CD4-positive, alpha-beta T cell treated with Interleukin-6 at 100 ng/mL for 8 hours (primary cell): ENCODE measurements at places on chromosomes 11 and 22.

DNA sequence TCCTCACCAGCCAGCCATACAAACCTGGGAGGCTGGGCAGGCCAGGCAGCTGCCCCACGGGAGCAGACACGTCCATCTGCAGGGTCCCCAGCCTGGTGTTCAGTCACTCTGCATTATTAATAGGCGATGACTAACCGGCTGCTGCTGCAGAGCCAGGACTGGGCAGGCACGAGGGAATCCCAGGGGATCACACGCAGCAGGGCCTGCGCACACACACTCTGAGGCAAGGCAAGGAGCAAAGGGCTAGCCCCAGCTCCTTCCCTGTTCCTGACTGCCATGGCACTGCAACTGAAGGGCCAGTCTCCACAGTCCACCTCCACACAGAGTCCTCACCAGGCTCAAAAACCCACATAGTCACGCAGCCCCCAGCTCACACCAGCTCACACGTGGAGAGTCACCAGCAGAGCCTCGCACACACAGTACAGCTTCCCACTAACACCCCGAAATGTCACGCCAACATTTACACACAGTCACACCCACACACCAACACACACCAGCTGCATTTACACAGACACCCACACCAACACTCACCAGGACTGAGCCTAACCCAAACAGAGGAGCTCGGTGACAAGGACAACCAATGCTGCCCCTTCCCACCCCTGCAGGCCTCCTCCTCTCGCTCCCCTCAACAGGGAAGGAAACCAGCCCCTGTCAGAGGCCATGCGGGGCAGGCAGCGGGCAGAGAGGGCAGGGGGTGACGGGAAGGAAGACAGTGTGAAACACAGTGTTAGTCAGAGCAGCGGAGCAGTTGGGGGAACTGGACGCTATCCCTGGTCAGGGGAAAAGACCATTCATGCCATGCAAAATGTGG lies 47.3 kb downstream of the NRXN2 start:
- DNase-seq, result no peak

DNA sequence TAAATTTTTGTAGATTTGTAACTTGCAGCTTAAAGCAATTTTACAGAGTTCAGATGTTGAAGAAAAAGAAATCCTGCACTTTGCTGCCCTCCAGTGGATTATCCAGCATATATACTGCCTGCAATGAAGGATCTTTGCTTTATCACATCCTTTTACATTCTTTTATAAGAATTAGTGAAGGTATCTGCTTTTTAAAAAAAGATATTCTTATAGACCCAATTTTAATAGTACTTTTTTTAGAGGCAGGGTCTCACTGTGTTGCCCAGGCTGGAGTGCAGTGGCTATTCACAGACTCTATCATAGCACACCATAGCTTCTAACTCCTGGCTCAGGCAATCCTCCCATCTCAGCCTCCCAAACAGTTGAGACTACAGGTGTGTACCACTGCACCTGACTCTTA lies 60.7 kb downstream of the TTC17 start:
- DNase-seq, result peak; percentile 1

DNA sequence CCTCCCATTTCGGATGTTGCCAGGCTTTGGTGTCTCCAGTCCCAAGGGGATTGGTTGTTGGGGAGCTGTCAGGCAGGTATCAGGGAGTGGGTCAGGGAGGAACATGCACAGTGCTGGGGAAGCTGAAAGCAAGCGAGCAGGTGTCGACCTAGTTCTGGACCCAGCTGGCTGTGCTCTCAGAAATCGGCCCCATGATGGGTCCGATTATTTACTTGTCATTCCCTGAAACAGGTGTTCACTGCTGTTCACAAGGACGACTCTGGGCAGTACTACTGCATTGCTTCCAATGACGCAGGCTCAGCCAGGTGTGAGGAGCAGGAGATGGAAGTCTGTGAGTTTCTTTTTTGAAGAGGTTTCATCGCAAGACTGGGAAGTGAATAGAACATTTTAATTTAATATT lies 76.8 kb downstream of the JAM3 start:
- no peak for DNase-seq

- DNase-seq, result no peak
These were observed 4.2 kb downstream of the UNC93B1 start for GRCh38 chr11:67999704-68000103.

DNA sequence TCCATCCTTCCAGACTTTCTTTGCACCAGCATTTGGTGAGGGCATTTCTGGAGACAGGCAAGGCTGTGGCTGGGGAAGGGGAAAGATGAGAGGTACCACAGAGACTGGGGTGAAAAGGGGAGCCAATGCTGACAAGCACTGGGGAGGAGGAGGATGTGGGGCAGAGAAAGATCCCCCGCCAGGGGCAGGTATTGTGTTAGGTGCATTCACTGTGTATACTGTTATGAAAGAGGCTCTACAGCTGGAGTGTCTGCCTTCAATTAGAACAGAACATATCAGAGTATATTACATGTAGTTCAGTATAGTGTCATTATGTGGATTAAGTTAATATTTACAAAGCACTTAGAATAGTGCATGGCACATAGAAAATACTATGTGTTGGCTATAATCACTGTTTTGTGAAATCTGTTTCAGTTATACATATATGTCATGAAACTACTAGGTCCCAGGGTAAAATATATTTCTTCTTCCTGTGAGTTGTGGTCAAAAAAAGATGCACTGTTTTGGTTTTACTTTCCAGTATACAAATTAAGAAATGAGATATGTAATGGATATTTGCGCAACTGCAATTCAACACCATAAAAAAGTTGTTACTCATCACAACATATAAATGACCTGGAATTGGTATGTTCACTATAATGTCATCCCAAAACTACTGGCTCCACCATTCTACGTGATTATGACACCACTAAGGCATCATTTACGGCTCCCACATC lies 8.4 kb downstream of the MSANTD2 start:
- no peak for DNase-seq

GRCh38 chr22:42356533-42356932 lies 75.7 kb downstream of the NFAM1 start:
- no peak for DNase-seq

DNA sequence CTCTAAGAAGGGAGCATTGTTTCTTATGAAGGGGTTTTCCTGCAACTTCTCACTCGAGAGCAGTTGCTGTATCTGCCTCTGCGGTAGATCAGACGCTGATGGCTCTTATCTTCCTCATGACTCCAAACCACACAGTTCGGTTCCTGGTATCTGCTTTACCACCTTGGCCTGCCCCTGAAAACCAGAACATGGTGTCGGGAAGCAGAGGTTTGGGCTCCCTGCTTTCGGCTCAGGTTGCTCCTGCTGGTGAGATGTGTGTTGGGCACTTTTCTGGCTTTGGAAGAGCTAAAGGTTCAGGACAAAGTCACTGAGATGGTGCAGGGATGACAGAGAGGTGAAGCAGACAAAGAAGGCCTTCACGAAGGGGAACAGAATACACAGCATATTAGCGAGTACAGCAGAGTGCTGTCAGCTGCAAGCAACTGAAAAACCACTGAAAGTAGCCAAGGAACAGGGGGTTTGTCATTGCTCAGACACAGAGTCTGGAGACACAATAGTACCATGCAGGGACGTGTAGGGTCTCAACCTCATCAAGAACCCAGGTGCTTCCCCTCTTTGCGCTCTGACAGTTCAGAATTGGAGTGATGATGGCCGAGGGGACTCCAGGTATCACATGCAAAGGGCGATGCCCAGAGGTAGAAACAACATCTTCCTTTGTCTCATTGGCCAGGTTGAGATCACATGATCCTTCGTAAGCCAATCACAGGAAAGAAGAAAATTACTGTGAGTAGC lies 11.9 kb upstream of the CSF2RB start:
- no peak for DNase-seq

DNA sequence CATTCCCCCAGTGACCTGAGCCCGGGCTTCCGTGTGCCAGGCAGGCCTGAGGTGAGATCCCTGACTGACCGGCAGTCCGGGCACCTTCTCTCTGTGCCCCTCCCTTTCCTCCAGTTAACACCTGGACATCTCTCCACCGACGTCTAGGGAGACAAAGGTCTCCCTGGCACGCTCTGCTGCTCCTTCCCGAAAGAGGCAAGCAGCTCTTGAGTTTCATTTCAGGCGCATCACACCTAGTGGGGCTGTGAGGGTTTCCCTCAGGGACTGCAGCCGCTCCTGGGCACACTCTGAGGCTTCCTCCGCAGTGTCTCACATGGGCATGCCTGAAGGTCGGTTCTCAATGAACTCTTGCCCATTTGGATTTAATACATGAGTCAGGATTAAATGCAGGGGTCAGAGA lies 322.7 kb downstream of the CTTN start:
- DNase-seq, result no peak

GRCh38 chr11:66186470-66186869 lies 82.0 kb upstream of the RAB1B start:
- DNase-seq, result no peak

GRCh38 chr22:48806227-48806781 lies 1021.4 kb downstream of the BRD1 start:
- DNase-seq, result no peak

- no peak for DNase-seq
These were observed 12.9 kb upstream of the CAT start for GRCh38 chr11:34425867-34426266.

- DNase-seq, result no peak
These were observed 213.9 kb upstream of the ISX start for GRCh38 chr22:34851918-34852662.
